ENCODE measurements at places on chromosomes 12 and 14. TPM values are rescaled to one million over a fixed set of nuclear protein-coding genes. Genes with fewer than 3 reads are reported as not detected.

PSEN1 gene
- polyA plus RNA-seq, result 12.8 TPM

B4GALNT1 gene
- polyA plus RNA-seq, result 3.3 TPM

ADAM21 gene
- 0.29 TPM for polyA plus RNA-seq

MYL2 gene
- polyA plus RNA-seq, result 435 TPM

DNA sequence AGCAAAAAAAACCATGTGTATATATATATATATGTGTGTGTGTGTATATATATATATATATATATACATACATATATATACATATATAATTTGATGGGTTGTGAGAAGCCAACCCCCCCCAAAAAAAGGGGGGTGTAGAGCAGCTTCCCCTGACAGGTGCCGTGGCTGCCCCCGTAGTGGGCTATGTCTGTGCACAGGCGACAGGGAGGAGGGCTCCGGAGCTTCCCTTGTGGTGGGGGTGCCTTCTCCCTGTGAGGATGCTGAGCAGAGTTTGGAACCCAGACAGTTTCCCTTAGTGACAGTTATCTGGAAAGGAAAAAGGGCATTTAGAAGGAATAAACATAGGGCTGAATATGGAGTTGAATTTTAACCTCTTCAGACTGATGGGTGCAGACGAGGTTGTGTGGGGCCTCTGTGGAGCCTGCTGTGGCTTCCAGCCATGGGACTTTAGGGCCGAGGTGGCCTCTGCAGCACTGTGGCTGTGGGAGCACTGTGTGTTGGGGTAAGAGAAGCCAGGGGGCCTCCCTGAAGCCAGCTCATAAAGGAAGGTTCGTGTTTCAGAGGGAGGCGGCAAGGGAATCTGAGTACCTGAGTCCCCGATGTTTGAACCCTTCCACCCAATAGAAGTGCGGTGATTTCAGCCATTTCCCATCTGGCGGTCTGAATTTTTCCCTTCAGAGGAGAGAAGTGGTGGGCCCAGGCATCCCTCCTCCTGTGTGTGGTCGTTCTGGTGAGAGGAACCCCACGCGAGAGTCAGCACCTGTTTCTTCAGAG, 19.8 kb downstream of the XRCC3 start:
- DNase-seq, result peak; percentile 43

DNA sequence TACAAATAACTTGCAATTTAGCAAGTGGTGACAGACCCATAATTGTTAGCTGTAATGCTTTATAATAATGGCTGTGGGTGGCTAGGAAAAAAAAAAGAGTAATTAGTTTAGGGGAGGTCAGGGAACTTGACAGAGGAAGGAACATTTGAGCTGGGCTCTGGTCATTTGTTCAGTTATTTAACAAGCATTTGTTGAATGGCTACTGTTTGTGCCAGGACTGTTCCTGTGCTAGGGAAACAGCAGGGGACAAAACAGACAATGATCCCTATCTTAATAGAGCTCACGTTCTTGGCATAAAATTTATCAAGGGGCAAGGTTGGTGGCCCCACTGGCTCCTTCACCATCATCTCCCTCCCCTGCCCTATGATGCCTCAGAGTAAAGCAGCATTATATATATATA, 18.5 kb downstream of the CHST11 start:
- DNase-seq, result no peak

C3AR1 gene
- polyA plus RNA-seq, result 2.4 TPM

GZMB gene
- polyA plus RNA-seq, result 0.95 TPM

DNA sequence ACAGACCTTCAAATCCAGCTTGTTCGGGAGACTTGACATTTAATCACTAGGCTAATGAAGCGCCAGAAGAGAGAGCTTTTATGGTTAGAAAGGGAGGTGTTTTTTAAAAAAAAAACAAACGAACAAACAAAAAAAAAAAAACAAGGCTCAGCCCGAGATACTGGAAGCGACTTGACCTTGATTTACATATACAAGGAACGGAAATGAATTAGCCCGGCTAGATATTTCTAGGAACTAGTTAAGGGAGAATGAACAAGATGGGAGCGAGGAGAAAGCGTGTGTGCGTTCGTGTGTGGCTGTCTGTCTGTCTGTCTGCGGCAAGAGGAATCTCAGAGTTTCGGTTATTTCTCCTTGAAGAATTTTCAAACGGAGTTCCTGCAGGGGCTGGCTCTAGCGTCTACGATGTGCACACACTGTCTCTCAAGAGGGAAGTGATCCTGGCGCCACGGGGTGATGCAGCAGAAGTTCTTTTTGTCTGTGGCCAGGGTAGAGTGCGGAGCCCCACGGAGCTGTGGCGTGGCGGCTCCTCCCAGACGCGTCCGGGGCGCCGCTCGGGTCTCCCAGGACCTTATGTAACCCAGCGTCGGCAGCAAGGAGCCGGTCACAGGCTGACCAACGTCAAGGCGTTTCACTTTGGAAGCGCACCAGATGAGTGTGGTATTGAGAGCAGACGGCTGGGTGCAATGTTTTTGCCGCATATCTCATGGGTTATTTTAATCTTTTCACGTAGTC, 18.8 kb downstream of the SOCS2 start:
- DNase-seq, result peak; percentile 95

DNA sequence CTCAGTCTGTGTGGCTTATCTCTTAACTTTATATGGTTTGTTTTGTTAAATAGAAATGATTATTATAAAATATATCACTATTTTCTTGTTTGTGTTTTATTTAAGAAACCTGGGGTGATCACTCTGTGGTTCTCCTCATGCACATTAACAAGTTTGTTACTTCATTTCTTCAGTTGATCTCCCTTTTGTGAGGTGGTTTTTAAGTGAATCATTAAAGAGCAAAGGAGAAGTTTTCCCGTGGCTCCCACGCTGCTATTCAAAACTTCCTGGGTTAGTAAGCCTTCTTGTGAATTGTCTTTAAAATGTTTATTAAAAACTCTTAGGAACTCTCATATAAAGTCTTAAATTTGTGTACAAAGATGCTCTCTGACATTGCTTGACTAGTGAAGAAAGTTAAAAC, 11.8 kb downstream of the ADIPOR2 start:
- DNase-seq, result no peak

DNA sequence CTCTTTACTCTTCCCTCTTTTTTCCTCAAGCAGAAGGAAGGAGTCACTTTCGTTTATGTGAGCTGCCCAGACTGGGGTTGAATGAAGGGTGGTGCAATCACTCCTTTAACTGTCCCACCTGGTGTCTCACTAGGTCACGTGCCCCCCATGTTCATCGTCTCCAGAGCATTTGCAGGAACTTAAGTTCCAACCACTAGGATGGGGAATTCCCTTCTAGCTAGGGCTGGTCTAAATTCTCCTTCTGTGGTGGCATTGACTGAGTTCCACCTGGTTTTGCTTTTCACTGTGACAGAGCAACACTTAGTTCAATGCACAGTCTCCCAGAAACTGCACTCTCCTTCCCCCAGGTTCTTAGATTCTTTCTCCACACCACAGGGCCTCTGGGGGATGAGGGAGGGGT, 9.5 kb downstream of the FANCM start:
- DNase-seq, result no peak

DNA sequence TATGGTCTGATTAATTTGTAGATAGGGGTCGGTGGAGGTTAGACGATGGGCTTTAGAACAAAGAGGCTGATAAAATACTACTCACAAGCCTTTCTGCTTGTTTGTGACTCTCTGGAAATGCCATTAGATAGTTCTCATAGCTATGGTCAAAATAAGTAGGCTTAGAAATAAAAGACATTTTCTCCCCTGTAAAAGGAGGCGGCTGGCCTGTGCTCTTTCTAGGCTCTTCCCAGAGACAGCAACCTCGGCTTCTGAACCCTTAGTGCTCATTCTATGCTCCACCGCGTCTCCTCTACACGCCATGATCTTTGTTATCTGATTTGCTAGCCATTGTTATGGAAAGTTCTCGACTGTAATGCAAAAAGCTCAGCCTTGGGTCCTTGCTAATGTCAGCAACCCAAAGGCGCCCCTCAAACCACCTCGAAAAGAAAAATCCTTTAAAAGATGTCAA, 64.5 kb downstream of the CRADD start:
- DNase-seq, result no peak

DNA sequence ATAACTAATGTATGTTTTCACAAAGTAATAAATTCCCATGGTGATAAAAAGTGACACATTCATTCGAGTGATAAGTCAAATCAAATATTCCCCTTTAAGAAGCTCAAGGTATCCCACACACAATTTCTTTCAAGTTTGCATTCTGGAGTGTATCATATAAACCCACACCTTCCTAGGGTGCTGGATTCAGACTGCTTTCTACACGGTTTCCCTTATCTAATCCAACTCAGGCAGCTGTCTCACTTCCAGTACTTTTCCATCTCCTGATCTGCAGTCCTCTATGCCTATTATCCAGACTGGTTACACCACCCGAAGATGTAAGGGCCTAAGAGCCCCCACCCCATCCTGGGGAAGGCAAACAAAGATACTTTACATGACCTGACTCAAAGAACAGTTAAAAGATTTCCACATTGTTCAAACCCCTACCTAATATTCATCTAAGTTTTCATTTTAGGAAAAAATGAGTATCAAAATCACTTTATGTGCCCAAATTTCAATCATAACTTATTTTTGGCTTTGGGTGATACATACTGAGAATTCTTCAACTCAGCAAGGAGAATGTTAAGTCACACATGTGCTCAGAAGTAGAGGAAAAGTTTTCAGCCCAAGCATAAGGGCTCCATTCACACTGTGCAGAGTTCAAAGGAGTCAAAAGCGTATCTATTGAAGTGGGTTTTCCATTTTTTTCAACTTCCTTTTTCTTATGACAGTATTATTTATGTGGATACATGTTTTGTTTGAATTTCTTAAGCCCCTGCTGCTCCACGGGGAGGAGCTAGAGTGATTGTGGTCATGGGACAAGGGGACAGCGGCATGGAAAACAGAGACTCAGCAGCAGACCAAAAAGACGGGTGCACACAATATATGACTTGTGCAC, 41.8 kb downstream of the CORO1C start:
- DNase-seq, result no peak

ZDHHC22 gene
- polyA plus RNA-seq, result not detected

SYNDIG1L gene
- 0.07 TPM for polyA plus RNA-seq

Measured in right cardiac atrium (tissue), 5 donors.